Activated CD8-positive, alpha-beta memory T cell treated with anti-CD3 and anti-CD28 coated beads for 1 hour (primary cell): ENCODE measurements at places on chromosomes 16 and 17.

- no peak for DNase-seq
Measured at GRCh38 chr16:47132308-47132707, 11.4 kb downstream of the NETO2 start.

- no peak for DNase-seq
Measured at GRCh38 chr16:87956098-87956364, 4.8 kb downstream of the BANP start.

DNA sequence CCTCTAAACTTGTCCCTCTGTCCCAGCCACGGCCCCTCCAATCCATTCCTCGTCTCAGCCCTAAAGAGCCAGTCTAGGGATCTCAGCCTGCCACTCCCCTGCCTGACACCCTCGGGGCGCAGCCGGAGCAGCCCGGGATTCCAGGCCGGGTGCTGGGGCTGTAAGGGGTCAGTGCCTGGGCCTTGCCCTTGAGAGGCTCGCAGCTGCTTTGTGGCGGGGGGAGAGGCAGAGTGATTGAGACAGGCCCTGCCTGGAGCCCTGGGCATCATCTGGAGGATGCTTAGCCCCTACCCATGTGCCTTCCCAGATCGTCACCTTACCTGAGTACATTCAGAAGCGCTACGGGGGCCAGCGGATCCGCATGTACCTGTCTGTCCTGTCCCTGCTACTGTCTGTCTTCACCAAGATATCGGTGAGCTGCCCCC, 8.3 kb downstream of the SLC5A10 start:
- no peak for DNase-seq

DNA sequence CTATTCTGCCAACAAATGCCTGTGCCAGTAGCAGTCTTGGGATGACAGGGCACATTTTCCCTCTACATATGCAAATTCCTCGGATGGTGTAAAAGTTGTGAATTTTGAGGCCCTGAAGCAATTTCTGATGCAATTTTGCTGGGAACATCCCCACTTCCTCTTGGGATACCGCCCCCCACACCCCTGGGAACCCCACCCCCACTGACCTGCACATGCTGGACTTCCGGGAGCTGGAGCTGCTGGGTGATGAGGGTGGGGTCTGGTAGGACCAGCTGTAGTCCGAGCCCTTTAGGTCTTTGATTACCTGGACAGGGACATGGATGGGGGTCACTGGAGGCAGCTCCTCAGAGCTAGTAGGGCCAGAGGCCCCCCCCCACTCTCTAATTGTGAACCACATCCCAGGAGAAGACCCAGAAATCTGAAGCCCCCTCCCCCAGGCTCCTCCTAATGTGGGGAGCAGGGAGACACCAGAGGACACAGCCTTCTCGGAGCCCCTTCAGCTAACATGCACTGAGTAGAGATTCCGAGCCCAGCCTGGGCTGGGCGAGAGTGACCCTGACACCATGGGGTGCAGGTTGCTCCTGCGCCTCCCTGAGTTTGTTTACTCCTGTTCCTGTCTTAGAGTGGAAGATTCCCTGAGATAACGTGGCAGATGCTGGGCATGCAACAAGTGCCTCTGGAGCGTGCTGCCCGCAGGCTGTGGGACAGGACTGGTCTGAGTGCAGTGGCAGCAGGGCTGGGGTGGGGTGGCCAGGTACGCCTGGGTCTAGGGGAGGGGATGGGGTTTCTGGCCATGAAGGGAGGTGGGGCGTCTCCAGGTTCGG, 9.0 kb downstream of the MTSS2 start:
- DNase-seq = no peak

- no peak for DNase-seq
Measured at GRCh38 chr16:50393858-50394802, 25.3 kb upstream of the BRD7 start.

- DNase-seq = no peak
Measured at GRCh38 chr17:63653050-63653449, 30.8 kb downstream of the MAP3K3 start.

DNA sequence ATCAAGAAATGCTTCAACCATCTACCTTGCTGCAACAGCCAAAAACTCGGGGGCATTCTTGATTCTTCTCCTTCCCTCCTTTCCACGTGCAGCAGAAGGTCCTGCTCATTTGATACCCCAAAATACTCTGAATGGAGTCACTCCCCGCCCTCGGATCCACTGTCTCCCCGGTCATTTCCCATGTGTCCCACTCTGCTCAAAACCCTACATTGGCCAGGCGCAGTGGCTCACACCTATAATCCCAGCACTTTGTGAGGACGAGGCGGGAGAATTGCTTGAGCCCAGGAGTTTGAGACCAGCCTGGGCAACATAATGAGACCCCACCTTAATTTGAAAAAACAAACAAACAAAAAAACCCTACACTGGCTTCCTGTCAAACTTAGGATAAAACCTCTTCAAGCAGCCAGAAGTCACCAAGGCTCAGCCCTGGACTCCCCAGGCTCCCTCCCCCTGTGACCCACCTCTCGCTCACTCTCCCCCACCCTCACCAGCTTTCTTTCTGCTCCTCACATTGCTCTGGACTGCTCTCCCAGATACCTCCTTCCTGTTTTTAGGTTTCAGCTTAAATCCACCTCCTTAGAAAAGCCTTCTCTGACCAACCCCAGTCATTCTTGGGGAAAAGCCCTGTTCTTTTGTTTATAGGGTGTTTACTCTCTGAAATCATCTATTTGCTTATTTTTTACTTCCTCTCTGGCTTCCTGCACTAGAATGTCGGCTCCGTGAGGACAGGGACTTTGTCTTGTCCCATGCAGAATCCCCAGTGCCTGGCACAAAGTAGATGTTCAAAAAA, 2.8 kb downstream of the SLC13A2 start:
- no peak for DNase-seq
